ENCODE measurements at places on chromosomes 12 and 14. TPM values are rescaled to one million over a fixed set of nuclear protein-coding genes. Genes with fewer than 3 reads are reported as not detected.

Gene SYCP3
- total RNA-seq: 0.29 TPM

DNA sequence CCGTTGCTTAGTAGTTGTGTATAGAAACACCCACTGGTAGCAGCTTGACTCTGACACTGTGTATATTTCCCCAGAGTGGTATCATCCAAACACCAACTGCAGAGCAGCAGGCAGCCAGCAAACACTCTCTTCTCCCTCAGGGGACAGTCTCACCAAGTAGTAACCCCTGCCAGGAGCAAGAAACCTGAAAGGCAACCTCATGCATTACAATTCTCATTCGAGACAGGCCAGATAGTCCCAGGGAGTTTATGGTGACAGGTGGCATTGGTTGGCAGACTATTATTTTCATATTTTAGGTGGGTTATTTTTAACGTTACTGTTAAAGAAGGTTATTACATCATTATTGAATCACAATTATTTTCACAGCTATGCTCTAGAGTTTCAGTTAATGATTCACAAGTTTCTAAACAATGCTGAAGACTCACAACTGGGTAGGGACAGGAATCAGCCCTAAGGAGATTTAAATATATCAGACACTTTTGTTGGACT lies 222.8 kb downstream of the EGLN3 start:
- no peak overlapping the region for H3K27ac ChIP-seq
- H3K36me3 ChIP-seq: peaks cover 2% of the 10 kb centered on the region
- no peak for DNase-seq
- no peak overlapping the region for H3K4me3 ChIP-seq
- peaks cover 2% of the 10 kb centered on the region for H3K4me1 ChIP-seq

Gene C12orf54
- not detected for total RNA-seq

GRCh38 chr14:106845286-106846087 lies 1319.1 kb downstream of the TMEM121 start:
- H3K27me3 ChIP-seq: no peaks in the 10 kb centered on the region
- H3K27ac ChIP-seq: peak overlapping the region; percentile 88
- peak overlapping the region; percentile 98 for H3K4me3 ChIP-seq
- H3K4me1 ChIP-seq: peaks cover 37% of the 10 kb centered on the region
- H3K36me3 ChIP-seq: no peaks in the 10 kb centered on the region

Gene ASB2
- 2.3 TPM for total RNA-seq

GRCh38 chr14:80536456-80536855 lies 325.2 kb upstream of the DIO2 start:
- DNase-seq: no peak
- H3K27ac ChIP-seq: no peak overlapping the region
- H3K4me3 ChIP-seq: no peak overlapping the region
- H3K27me3 ChIP-seq: no peaks in the 10 kb centered on the region

Measured in T-helper 17 cell (primary cell).